ENCODE measurements at places on chromosomes 2 and 18.
A peak's percentile ranks its signal among the peaks of the same experiment; 100 is the strongest.

DNA sequence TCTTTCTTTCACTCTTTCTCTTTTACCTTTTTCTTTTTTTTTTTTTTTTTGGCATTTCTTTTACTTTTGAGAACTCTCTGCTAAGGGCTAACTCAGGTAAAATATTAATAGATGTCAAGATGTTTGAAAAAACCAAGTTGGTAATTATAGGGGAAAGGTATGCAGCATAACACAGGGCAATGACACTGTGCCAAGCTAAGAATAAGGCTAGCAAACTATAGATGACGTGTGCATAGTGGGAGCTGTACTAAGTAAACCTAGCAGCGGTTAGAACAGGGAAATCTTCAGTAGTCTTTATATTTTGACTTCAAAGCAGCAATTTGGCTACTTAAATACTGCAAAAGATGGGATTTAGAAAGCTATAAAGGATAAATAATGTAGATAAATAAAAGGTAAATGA, 415.4 kb upstream of the RGPD4 start:
- DNase-seq: no peak

- no peak for DNase-seq
Observed at GRCh38 chr18:4658804-4659203, 203.7 kb upstream of the DLGAP1 start.

DNA sequence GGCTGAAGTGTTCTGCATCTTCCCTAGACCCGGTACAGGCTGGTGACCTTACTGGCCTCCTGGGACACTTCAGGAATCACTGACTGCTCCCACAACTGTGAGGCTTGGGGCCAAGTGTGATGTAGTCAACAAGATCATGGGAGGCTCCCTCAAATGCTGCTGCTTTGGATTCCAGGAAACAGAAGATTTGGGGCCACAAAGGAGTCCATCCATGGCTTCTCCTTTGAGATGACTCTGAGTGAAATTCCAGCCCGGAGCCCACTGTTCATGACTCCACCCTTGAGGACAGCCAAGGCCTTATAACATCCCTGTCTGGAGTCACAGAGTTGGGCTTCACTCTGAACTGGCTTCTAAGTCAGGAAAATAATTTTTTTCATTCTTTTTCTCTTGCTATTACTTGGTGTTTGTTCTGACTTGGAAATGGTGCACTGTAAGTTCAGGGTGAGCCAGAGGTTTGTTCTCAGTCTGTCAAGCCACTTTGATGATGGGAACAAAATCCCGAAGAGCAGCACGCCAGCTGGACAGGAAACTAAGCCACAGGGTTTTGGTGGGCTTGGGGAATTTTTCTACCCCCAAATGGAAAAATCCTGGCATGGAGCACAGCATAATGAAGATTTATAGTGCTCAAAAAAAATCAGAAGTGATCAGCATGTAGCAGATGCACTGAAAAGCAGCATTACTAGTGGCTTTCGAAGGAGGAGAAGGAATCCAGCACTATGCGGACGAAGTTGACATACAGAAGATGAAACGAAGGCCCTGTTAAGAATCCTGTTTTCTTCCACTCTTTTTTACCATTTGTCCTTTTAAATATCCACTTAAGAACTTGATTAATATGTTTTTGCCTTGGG, 98.1 kb upstream of the ZFP36L2 start:
- DNase-seq: no peak

GRCh38 chr2:18159896-18160295, 281.4 kb downstream of the KCNS3 start:
- no peak for DNase-seq

DNA sequence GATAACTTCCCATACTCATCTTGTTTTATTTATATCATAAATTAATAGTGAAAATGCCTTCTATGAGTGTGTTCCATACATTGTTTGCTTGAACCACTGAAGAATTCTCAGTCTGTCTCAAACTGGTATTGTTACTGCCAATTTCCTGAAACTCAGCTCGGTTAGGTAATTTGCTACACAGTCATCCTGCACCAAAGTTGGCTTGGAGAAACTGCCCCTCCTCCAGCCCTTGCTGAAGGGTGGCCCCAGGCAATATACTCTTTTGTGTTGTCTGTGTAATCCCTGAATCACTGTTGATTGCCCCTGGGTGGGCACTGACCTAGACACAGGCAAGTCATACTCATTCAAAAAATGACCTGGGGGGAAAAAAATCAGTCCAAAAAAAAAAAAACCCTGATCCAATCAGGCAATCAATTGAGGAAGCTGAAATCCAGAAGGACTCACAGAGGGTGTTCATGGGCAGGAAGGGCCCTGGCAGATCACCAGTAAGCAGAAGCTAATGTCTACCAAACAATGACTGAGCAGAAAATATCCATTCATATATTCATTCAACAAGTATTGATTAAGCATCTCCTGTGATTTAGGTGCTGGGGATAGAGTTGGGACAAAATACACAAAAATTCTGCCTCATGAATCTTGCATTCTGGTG, 3.8 kb upstream of the SESTD1 start:
- DNase-seq: no peak

- no peak for DNase-seq
Observed at GRCh38 chr2:233288663-233289062, 19.0 kb upstream of the SAG start.

- no peak for DNase-seq
Observed at GRCh38 chr2:99648178-99648844, 158.5 kb upstream of the REV1 start.

DNA sequence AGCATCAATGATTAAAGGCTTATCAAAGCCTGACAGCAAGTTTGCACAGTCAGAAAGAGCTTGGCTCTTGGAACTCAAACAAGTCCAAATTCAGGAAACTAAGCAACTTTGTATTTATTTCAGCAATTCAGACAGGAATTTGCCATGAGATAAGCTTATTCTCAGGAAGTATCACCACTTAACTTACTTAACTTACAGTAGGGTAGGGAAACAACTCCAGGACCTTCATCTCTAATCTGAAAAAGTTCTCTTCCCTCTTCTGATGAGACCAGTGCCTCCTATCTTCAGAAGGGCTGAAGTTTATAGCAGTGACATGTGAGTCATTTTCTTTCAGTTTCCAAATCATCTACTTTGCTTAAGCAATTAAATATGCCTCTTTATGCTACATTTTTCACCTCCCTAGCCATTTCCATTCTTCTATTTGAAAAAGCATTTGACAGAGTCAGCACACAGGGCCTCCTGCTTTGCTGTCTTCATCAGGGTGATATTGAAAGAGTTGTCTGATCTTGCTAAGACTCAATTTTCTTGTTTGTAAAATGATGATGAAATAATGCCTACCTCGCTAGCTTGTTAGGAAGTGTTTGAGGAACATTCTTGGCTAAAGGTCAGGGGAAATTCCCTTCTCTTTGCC, 389.5 kb downstream of the RND3 start:
- DNase-seq: no peak

DNA sequence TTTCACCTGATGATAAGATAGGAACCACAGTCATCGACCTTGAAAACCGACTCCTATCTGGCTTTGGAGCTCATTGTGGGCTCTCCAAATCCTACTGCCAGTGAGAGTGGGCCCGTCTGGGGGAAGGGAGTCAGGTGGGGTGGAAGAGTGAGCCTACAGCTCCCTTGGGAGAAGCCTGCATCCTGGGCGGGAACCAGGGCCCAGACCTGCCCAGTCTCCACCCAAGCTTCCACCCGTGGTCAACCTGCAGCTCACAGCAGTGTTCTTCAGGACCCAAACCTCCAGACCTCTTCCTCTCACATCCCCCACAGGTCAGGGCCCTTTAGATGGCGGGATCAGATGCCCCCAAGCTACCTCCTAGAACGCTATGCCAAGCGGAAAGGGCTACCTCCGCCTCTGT, 40.2 kb downstream of the LMAN2L start:
- no peak for DNase-seq

- no peak for DNase-seq
Observed at GRCh38 chr2:125004106-125004800, 979.2 kb downstream of the CNTNAP5 start.

DNA sequence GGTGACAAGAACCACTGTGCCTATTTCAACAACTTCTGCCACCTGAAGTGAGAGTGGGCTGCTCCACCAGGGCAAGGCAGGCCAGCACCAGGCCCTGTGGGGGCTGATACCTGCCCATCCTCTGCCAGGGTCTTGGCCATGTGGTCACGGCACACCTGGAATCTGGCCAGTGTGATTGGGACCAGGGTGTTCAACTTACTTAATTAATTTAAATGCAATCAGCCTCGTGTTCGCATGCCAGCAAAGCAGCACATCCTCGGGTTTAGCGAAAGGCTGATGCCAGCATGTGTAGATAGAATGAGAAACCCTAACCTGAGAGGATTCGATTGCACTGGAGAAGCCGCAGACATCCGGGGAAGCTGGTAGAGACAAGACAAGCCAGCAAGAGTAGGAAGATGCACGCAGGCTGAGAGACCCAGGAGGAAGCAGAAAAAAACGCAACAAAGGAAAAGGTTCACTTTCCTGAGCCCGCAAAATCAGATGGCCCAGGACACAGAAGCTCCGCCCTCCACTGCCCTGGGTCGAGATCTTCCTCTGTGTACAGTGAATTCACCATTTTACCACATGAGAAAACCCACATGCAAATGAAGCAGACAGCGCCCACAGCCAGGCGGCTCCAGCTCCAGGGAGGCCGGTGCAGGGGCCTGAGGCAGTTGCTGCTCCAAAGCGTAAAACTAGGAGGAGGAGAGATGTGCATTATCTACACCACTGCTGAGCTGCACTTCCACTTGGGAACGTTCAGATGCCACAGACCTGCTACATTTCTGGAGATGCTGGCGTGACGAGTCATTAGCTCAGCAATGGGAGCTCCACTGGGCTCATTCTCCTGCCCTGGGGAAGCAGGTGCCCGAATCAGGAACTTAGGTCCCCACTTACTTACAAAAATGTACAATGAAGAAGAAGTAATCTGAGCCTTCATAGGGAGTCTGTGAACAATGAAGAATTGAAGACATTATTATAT, 92.1 kb downstream of the TMEM18 start:
- DNase-seq: peak; percentile 37

- no peak for DNase-seq
Observed at GRCh38 chr18:27136208-27136535, 48.9 kb downstream of the CHST9 start.

GRCh38 chr2:10144771-10145518, 22.4 kb downstream of the RRM2 start:
- DNase-seq: no peak

- no peak for DNase-seq
Observed at GRCh38 chr2:100630473-100630977, 67.7 kb downstream of the PDCL3 start.

- peak; percentile 55 for DNase-seq
Observed at GRCh38 chr18:25896178-25896780, 194.1 kb downstream of the SS18 start.

GRCh38 chr2:18132697-18133096, 254.2 kb downstream of the KCNS3 start:
- DNase-seq: no peak

- DNase-seq: no peak
Observed at GRCh38 chr2:109290887-109291643, 162.1 kb downstream of the SH3RF3 start.

DNA sequence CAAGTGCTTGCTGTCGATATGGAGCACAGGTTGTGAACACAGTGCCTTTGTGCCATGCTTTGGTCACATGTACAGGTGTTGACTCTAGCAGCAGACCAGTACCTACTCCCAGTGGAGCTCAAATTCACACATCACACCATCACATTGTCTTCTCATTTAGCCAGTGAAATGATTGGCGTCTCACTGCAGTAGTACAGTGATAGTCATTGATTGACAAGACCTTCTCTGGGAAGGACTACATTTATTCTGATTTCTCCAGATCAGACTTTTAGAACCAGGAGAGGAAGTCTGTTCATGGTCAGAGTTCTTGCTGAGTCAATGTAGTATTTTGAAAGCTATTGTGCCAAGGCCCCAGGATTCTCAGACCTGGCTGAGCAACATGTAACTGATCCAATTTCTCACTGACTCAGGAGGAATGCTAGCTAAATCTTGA, 75.2 kb downstream of the FMNL2 start:
- no peak for DNase-seq

- no peak for DNase-seq
Observed at GRCh38 chr2:169715379-169716237, 18.0 kb upstream of the KLHL23 start.

DNA sequence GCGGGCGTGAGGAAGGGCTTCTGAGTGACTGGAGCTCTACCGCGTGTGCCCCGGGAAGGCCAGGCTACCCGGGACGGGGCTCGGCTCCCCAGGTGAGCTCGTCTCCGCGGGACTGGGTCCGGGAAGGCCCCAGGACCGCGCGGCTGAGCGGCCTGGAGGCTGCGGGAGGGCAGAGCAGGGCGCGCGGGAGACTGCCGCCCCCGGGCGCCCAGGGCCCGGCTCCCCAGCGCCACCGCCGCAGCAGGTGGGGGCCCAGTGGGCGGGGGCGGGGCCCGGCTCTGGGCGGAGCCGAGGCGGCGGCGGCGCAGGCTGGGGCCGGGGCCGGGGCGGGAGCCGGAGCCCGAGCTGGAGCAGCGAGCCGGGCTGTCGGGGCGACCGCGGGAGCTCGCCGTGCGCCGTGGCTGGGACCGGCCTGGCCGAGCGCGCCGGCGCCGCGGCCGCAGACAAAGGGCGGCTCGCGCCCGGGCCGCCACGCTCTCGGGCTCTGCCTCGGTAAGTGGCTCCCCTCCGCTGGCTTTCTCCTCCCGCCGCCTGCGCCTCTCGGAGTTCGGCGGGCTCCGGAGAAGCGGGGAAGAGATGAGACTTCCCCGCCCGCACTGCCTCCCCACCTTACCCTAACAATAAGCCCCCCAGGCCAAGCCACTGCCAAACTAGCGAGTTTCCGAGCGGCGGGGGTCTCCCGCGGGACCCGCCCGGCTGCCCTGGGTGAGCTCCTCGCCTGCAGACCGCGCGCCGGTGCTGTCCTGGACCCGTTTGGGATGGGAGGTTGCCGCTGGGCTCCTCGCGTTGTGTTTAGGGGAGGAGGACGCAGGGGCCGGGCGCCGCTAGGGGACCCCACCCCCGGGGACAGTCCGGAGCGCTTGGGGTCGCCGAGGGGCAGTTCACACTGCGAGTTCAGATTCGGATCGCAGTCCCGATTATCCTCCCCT, at the start of gene MAPK4:
TSS of gene MAPK4 (plus strand) at position 336 of the 929 bp plus-strand sequence. CDS start 103,872 bp downstream, outside the sequence.
- peak; percentile 54 for DNase-seq

DNA sequence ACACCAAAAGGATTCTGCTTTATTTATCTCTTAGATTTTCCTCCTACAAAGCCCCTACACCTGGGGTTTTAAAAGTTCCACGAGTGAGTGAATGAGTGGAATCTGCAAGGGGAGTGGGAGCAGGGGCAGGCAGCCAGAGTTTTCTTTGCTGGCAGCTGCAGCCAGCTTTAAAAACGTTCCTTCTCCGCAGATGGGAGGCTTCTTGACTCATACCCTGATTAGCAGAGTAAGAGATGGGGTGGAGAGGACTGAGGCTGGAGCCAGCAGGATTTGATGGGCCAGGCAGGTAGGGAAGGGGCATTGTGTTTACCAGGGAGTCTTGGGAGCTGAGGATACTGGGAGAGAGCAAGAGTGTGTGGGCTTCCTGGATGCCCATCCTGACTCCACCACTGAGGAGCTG, 99.6 kb upstream of the TNP1 start:
- no peak for DNase-seq

DNA sequence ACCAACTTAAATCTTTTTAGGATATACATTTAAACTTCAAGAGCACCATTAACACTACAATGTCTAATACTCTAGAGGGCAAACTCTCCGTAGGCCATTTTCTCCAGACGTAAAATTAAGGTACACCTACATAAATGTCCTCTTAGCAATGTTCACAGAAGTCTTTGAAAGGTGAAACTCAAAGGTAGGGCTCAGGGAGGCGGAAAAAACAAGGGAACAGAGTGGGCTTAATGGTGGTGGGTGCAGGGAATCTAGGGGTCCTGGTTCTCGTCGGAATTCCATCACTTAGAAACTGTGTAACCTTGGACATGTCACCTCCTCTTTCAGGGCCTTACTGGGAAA, 668 bp downstream of the NFU1 start:
- peak; percentile 26 for DNase-seq

Measured in GM10248 (cell line).